ENCODE measurements at places on chromosomes 1 and 21.

DNA sequence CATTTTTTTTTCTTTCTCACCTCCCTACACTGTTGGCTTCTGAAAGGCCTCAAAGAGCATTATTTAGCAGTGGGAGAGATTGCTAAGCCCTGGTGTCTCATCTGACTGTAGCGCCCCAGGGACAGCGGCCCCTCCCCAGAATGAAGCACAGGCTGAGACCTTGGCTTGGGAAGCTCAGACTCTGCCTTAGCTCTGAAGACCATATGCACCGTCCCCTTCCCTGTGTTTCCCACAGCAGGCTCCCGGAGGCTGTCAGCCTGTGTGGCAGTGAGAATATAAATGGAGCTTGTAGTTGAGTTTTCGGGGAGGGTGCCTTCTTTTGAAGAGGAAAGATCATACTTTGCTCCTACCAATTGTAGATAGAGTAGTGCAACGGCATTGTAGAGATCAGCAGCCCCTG is 25.3 kb downstream of the SMYD2 start:
- DNase-seq = no peak

- DNase-seq = peak; percentile 94
These were observed 1.9 kb upstream of the ZFYVE9 start for GRCh38 chr1:52139817-52140540.

DNA sequence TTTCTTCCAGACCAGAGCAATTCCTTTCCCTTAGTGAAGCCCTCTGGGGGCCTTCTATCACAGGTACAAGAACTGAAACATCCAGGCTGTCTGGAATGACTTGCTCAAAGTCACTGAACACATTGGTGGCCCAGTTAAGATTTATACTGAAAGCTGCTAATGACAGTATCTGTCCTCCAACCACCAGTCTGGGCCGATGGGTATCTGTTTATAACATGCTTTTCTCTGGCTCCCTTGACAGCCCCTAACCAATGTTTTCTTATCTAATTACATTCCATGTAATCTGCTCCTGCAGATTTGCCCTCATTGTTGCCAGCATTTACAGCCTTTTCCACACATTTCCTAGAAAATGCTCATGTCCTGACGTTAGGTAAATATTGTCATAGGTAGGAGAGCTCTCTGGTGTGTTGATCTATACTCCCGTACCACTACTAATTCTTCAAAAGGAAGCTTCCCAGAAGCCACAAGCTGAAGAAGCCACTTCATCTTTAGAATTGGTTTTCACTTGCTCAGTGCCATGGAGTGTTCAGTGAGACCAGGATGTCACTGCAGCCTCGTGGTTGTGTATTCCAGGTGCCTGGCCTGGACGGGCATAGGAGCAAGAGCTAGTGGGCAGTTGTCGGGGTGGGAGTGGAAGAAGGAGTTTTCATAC is 163.9 kb downstream of the TSEN15 start:
- DNase-seq = no peak

DNA sequence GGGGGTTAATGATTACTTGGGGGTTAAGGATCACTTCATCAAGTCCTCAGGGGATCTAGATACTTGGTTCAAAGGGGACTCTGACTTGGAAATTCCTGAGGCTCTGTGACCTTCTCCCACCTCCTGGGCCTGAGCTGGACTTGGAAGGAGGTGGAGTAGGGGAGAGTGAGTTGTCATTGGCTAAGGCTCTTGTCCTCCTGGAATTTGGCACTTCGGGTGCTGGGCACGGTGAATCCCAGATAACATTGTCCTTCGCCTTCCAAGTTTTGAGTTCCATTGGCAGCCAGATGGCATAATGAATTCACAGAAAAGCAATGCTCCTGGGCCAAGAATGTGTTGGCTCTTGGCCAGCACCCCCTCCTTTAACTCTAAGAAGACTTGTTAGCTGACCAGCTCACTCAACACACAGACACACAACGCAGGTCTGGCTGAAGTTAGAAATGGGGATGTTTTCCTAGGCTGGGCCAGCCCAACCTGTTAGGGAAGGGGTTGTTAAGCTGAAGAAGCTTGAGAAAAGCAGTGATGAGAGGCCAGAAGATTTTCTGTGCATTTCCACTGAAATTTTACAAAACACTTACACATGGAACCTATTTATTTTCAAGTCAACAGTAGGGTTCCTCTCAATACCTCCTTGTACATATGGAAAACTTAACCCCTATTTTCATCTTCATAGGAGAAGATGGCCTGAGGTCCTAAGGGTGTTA is 29.7 kb downstream of the SLC26A9 start:
- DNase-seq = no peak

DNA sequence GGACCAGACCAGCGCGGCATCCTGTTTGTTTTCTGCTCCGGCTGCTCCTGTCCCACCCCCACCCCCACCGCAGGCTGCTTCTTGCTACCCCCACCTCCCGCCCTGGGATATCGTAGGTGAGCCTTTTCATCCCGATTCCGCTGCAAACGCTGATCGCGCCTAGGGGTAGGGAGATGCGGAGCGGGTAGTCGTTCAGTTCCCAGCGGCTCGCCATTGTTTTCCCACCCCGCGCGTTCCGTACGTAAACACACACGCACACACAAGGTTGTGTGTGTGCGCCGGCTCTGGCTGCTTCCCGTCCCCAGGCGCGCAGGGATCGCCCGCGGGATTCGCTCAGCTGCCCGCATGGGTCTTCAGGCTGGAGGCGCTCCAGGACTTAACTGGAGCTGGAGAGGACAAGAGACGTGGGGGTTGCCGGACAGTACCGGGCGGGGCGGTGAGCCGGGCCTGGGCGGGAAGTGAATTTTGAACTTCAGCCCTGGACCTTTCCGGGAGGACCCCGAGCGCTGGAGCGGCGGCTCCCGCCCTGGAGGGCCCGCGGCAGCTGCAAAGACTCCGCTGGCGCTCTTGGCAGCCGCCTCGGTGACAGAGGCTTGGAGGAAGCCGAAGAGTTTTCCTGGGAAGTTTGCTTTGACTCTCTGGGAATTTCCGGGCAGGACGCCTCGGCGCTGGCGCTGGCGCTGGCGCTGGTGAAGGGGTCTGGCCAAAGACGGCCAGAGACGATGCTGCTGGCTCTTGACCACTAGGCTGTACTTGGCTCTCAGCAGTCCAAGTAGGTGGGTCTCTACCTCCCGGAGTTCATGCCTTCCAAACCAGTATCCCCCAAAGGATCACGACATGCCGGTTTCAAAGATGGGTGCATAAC is 1.6 kb downstream of the SOX13 start:
- peak; percentile 75 for DNase-seq

DNA sequence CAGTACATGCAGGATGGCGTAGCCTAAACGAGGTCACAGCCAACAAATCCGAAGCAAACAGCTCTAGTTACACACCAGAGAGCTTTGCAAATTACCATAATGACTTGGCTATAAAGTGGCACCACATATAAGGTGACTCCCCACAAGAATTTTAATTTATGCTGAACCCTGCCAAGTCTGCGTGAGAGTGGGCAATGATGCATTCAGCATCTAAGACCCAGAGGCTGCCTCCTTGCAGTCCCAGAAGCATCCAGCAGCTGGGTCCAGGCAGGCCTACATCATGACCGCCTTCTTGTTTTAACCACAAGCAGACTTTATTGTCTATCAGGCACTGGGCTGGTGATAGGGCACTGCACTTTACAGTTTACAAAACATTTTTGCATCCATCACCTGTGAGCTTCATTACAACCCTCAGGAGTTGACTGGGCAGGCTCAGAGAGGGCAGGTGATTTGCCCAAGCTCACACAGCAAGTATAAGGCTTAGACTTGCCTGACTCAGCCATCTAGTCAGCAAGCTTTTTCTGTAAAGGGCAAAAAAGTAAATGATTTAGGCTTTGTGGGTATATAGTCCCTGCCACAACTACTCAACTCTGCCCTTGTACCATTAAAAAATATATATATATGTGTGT is 134.6 kb downstream of the GLIS1 start:
- DNase-seq = no peak

GRCh38 chr1:21320410-21321108 is 30.3 kb upstream of the ECE1 start:
- DNase-seq = peak; percentile 61

- no peak for DNase-seq
These were observed 9.3 kb downstream of the PRKAB2 start for GRCh38 chr1:147163019-147163418.

DNA sequence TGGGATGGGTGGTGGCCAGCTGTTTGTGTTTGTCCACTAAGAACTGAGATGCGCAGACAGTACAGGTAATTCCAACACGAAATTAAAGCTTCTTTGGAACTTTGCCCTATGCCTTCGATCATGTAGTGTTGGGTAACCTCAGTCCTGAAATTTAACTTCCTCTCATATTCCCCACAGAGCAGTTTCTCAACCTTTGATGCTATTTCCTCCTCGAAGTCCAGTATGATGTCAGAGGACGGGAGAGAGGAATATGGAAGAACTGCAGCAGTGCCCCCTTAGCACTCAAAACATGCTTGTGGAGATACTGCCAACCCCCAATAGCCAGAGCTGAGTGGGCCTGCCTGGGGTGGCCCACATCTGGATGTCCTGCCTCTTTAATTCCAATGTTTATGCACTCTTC is 3.6 kb downstream of the LPAR3 start:
- DNase-seq = no peak

DNA sequence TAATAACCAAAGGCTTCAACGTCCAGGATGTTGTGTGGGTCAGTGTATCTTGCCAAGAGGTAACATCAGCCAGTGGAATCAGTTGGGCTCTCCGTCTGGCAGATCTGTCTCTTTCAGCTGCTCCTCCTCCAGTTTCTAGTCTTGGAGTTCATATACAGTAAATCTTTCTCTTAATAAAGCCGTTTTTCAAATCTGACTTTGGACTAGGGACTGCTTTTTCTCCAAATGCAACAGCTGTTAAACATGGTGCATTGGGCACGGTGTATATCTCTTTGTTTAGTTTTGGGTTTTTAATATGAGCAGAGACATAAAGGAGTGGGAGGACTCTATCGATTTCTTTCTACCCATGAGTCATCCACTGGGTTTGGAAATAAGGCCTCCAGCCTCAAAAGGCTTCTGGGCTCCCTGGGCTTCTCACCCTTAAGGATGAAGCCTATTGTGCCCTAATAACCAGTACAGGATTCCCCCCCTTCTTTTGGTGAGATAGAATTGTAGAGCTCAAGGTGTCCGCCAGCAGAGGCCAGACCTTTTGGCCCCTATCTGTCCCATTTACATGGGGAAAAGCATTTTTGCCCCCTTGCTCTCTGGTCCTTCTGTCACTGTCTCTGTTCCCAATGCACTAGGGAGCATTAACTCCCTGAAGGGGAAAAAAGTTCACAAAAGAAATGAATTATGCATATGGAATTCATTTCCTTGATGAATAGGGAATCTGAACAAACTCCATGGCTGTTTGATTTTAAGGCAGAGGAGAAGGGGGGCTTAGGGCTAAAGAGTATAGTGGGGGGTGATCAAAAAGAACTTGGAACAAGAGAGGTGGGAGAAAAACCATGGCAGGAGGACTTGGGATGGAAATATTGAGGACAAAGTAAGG is 86.0 kb downstream of the PBX1 start:
- peak; percentile 89 for DNase-seq

DNA sequence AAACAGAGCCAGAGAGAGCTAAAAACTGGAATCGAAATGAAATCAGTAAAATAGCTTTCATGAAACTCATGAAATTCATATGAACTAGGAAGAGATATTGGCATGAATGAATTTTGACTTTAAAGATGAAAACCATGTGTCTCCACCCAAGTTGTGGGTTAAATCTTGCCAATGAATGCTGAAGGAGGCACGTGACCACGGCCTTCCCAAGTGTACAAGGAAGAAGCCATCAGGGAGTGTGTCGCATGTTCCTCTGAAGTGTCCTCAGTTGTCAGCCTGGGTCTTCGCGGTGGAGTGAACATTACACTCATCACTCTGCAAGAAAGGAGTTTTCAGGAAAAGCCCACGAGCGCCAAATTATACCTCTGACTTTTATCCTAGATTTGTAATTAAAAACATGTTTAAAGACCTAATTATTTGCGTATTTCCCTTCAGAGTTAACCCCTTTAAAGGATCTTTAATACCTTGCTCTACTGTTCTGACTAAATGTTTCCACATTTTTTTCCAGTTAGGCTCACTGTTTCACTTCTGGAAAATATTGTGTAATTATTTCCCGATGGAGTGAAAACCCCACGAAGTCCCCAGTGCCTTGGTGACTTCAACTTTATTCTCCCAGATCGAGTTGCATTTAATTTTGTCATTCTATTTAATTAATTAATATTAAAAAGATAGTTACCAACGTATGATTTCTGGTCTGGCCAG is 118.3 kb downstream of the DHRS3 start:
- no peak for DNase-seq

- DNase-seq = peak; percentile 31
These were observed 304.0 kb downstream of the KIF26B start for GRCh38 chr1:245458761-245459174.

DNA sequence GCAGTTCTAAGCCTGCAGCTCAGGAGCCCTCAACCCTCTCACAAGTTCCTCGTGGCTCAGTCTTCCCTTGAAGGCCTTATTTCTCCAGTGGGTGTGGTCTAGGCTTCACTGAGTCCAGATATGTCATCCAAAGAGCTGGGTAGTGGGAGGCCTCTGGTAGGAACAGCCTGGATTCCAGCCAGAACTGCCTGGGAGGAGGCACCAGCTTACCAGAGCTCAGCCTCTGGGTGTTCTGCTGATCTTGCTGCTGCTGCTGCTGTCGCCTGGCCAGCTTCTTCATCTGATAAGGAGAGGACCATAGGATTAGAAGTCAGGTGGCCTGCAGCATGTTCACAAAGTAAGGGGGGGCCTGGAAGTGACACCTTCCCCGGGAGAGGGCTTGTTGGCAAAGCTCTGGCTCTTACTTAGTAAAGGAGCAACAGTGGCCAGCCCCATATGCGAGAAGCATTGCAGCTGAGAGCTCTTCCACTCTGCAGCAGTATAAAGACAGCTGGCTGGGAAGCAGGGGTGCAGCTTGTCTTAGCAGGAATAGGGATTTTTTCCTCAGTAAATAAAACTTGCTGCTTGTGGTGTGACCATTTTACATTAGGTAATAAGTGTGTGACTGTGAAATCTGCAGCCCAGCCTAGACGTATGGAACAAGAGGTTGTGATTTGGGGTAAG is 148.5 kb downstream of the LMX1A start:
- no peak for DNase-seq

GRCh38 chr1:82455342-82455741 is 654.6 kb downstream of the ADGRL2 start:
- no peak for DNase-seq

GRCh38 chr1:26602378-26602959 is 72.9 kb downstream of the RPS6KA1 start:
- peak; percentile 75 for DNase-seq

GRCh38 chr1:40151457-40152079 is 9.6 kb upstream of the RLF start:
- no peak for DNase-seq

DNA sequence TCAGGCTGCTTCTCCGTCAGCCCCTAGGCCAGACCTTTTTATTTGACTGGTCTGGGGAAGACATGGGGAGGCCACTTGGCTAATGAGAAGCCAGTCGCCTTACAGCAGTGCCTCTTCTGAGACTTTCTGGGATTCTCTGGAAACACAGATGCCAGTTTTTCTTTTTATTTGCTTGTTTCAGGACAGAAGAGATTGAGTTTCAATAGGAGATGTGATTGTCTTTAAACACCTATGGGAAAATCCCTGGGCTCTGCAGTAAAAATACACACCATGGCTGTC is 15.4 kb upstream of the BTG2 start:
- no peak for DNase-seq

GRCh38 chr1:9324246-9325096 is 31.8 kb downstream of the SPSB1 start:
- DNase-seq = no peak

All from fibroblast of villous mesenchyme (primary cell).